ENCODE measurements at places on chromosomes 2 and 18. TPM values are rescaled to one million over a fixed set of nuclear protein-coding genes. Genes with fewer than 3 reads are reported as not detected.

The FAM228A gene
- 3.3 TPM for total RNA-seq

The FBXO36 gene
- 7.3 TPM for total RNA-seq

The GCG gene
- 0.41 TPM for total RNA-seq

The TRIM43 gene
- total RNA-seq, result not detected

The CAVIN2 gene
- total RNA-seq, result 3.3 TPM

The ZBTB14 gene
- total RNA-seq, result 33.4 TPM

The RIT2 gene
- 29.3 TPM for total RNA-seq

The MROH2A gene
- not detected for total RNA-seq

The ABCG8 gene
- total RNA-seq, result 0.41 TPM

The MAB21L4 gene
- total RNA-seq, result not detected

The SH3RF3 gene
- 9.0 TPM for total RNA-seq

The LYPD6B gene
- 4.5 TPM for total RNA-seq

The FAM161A gene
- 29.8 TPM for total RNA-seq

The PLB1 gene
- 1.2 TPM for total RNA-seq

The SLC4A5 gene
- total RNA-seq, result 1.2 TPM

The HOXD13 gene
- total RNA-seq, result not detected

The CKAP2L gene
- 2.0 TPM for total RNA-seq

The CCDC85A gene
- 31.0 TPM for total RNA-seq

The CYB5A gene
- 9.0 TPM for total RNA-seq

The DLX2 gene
- 2.9 TPM for total RNA-seq

The CCDC74B gene
- 5.7 TPM for total RNA-seq

The GYPC gene
- 19.6 TPM for total RNA-seq

The RAB17 gene
- 0.41 TPM for total RNA-seq

The CDKL4 gene
- 14.7 TPM for total RNA-seq

The ORC4 gene
- 74.6 TPM for total RNA-seq

The RAD51AP2 gene
- total RNA-seq, result 0.82 TPM

The COA5 gene
- total RNA-seq, result 60.7 TPM

The LIMS2 gene
- 1.2 TPM for total RNA-seq

The DNAJC27 gene
- total RNA-seq, result 13.0 TPM

The CENPA gene
- total RNA-seq, result 1.2 TPM

The TEX44 gene
- total RNA-seq, result not detected

The EPHA4 gene
- total RNA-seq, result 158 TPM

The SMCHD1 gene
- 156 TPM for total RNA-seq

The ANKRD53 gene
- total RNA-seq, result 1.2 TPM

The C2orf66 gene
- total RNA-seq, result not detected

The HOXD9 gene
- not detected for total RNA-seq

The CCDC68 gene
- 1.2 TPM for total RNA-seq

The IL1B gene
- 0.41 TPM for total RNA-seq

The GULP1 gene
- 51.4 TPM for total RNA-seq

The GRB14 gene
- 15.1 TPM for total RNA-seq

The RRM2 gene
- 4.1 TPM for total RNA-seq

The RAMP1 gene
- total RNA-seq, result 6.9 TPM

The IL37 gene
- total RNA-seq, result not detected

The TUBA4B gene
- total RNA-seq, result not detected

The HRH4 gene
- not detected for total RNA-seq

The SLC16A14 gene
- 62.0 TPM for total RNA-seq

The PLGLB1 gene
- 9.4 TPM for total RNA-seq

The ANKRD23 gene
- 4.1 TPM for total RNA-seq

The VWC2L gene
- total RNA-seq, result 4.1 TPM

The TMEM178A gene
- 26.9 TPM for total RNA-seq

The RAB31 gene
- 37.5 TPM for total RNA-seq

All from frontal cortex (tissue), 4 donors.